ENCODE measurements at places on chromosomes 11 and 22.

- no peak for DNase-seq
Observed at GRCh38 chr11:58527429-58527828, 19.5 kb upstream of the OR5B21 start.

DNA sequence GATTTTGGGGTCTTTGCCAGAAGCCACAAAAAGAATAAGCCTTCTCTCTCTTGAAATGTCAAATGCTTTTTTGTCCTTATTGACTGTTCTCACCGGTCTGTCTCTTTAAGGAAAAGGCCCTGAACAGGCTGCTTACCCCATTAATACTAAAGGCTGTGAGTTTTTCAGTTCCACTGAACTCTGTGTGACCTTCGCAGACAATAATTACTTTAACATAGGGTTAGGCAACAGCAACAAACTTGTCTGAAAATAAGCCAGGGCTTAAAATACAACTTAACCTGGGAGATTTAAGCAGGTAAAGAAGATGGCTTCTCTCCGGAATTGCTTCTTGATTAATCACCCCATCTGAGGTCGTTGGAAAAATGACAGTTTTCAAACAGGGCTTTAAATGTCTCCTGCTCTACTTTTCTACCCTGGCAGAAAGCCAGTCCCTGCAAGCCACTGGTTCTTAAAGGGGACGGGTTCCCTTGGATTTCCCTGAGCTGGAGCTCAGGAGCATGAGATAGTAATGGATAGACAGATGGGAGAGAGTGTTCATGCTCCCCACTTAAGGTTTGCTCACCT, 69.4 kb downstream of the ARL14EP start:
- no peak for DNase-seq

- DNase-seq, result no peak
Observed at GRCh38 chr11:79086056-79086455, 354.8 kb downstream of the TENM4 start.

DNA sequence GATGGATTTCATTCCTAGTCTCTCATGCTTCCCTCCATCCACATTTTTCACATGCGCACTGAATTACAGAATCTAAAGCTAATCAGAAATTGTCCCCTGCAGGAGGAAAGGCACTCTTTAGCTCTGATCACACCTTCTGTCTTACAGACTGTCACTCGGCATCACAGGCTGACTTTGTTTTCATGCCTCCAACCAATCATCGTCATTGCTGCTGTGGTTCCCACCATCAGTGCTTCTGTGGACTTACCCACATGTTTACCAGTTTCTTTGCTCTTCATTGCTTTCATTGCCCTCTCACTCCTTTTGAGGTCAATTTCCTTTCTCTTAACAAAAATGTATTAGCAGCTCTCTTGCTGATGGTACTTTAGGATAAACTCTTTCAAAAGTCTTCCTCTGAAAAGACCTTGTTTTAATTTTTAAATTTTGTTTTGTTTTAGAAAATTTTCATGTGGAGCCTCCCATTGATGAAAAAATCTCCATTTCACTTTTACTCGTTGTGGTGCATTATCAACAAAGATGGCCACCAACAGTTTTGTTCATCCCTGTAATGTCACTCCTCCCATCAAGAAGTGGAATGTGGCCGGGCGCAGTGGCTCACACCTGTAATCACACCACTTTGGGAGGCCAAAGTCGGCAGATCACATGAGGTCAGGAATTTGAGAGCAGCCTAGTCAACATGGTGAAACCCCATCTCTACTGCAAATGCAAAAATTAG, 20.2 kb upstream of the TREH start:
- peak; percentile 55 for DNase-seq

- no peak for DNase-seq
Observed at GRCh38 chr22:47047321-47048122, 285.1 kb downstream of the TBC1D22A start.

DNA sequence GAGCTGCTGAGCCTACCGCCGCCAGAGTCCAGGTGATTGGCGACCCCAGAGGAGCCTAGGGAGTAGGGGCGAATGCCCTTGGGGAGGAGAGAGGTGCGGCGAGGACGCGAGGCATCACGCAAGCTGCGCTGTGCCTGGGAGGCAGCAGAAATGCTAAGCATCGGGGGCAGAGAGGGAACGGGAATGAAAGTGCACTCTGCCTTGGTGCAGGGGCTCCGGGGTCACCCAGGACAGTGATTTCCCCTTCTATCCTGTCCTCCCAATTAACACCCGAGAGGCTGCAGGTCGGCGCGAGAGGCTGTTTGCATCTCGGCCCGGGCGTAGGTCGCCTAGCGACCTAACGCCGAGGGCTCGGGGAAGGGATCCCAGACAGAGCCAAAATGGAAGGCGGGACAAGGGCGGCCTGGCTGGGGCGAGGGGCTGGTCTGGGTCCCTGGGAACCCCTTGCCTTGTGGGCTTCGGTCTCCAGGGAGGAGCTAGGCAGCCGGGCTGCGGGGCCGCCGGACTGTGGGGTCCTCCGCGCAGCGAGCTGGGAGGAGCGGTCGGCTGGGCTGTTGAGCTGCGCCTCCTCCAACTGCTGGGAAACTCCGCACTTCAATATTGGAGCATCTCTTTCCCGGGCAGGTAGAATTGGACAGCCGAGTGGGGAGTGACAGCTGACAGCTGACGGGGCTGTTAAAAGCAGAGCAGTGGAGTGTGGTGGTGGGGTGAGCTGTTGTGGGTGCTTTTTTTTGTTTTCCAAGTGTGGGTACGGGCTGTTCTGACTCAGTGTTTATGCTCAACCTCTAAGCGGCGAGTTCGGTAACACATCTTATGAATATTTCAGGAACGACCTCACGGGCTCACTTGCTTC, 657 bp downstream of the ELMOD1 start:
- no peak for DNase-seq

- DNase-seq, result no peak
Observed at GRCh38 chr11:12765428-12765827, 91.2 kb downstream of the TEAD1 start.

DNA sequence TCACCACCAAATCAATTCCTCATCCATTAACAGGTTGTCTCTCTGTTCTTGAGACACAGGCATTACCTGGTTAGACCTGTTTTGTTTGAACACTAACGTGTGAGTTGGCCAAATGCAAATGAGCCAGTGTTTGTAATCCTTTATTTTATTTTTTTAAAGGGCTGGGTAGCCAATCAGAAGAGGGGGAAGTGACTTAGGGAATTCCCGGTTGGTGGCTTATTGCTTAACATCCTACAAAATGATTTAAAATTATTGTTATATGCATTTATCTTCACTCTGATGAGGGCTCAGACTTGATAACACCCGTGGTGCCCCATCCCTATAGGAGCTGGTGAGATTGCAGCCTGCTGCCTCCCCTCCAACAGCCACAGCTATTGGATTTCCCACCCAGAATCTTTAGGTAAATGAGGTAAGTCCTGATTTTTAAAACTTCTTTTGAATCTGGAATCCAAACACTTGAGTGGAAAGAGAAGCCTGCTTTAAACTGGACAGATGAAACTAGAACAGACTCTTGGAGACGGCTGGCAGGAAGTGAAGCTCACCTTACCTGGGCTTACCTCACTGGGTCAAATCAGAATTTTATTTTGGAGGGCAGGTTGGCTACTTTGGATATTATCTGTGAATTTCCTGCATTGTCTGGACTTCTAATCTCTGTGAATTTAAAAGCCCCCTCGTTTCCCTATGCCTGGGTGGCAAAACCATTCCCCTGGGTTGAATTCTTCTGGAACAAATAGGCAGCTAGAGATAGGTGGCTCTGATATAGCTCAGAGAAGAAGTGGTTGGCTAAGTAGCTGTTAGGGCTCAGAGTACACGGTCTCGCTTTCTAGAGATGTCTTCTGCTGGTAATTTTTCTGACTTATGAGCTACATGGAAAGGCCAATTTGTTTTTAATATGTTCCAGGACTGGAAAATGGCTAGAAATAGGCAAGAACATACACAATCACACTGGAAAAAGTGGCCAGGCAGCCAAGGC, at the start of gene EHF:
Gene EHF, plus strand, starts transcription at position 274 of the 973 bp plus-strand sequence. CDS start 21,538 bp downstream, outside the sequence.
- no peak for DNase-seq

GRCh38 chr11:31802000-31802551, 9.0 kb downstream of the PAX6 start:
- DNase-seq, result no peak

- DNase-seq, result no peak
Observed at GRCh38 chr22:19619144-19620009, 94.9 kb upstream of the SEPTIN5 start.

DNA sequence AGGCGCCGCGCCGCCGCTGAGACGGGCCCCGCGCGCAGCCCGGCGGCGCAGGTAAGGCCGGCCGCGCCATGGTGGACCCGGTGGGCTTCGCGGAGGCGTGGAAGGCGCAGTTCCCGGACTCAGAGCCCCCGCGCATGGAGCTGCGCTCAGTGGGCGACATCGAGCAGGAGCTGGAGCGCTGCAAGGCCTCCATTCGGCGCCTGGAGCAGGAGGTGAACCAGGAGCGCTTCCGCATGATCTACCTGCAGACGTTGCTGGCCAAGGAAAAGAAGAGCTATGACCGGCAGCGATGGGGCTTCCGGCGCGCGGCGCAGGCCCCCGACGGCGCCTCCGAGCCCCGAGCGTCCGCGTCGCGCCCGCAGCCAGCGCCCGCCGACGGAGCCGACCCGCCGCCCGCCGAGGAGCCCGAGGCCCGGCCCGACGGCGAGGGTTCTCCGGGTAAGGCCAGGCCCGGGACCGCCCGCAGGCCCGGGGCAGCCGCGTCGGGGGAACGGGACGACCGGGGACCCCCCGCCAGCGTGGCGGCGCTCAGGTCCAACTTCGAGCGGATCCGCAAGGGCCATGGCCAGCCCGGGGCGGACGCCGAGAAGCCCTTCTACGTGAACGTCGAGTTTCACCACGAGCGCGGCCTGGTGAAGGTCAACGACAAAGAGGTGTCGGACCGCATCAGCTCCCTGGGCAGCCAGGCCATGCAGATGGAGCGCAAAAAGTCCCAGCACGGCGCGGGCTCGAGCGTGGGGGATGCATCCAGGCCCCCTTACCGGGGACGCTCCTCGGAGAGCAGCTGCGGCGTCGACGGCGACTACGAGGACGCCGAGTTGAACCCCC, 798 bp downstream of the BCR start:
- DNase-seq, result peak; percentile 11

- no peak for DNase-seq
Observed at GRCh38 chr11:8768625-8769333, 86.2 kb downstream of the RPL27A start.

DNA sequence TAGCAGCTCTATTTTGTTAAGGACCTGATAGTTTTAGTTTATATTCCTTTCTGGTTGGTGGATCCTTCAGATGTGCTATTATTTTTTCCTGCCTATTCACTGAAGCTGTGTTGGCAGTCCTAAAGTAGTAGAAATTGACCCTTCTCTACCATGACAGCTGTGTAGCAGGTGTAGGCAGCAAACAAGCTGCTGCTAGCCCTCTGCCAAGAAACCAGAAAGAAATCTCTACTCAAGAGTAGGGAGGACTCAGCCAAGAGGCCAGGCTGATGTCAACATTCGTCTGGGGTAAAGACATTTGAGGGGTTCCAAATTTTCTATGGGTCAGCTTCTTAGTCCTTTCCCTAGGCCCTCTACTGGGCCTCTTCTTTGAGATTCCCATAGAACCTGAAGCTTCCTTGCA, 51.2 kb downstream of the CSTF3 start:
- no peak for DNase-seq

DNA sequence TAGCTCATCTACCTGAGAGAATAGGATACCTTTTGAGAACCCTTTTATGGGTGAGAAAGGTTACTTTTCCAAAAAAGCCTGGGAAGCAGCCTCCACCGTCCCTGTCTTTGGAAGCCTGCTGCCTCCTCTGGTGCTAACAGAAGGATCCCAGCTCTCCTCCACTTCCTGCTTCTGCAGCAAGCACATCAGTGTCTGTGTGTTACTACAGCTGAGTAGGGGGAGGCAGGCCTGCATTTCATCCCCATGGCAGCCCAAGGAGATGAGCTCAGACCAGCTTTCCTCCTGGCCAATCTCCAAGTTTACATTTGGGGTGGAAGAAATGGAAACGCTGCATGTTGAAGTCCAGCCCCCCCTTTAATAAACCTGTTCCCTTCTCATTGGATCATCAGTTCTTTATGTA, 7.4 kb upstream of the CCDC34 start:
- DNase-seq, result no peak

DNA sequence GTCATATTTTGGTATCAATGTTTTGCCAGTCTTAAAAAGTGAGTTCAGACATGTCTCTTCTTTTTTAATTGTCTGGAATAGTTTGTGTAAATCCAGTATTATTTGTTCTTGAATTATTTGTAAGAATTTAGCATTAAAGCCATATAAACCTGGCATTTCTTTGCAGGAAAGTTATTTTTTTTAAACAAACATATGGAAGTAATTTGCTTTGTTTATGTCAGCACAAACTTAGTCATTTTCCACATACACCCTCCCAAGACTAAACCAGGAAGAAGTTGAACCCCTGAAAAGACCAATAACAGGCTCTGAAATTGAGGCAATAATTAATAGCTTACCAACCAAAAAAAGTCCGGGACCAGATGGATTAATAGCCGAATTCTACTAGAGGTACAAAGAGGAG, 9.1 kb upstream of the CCDC81 start:
- DNase-seq, result no peak

DNA sequence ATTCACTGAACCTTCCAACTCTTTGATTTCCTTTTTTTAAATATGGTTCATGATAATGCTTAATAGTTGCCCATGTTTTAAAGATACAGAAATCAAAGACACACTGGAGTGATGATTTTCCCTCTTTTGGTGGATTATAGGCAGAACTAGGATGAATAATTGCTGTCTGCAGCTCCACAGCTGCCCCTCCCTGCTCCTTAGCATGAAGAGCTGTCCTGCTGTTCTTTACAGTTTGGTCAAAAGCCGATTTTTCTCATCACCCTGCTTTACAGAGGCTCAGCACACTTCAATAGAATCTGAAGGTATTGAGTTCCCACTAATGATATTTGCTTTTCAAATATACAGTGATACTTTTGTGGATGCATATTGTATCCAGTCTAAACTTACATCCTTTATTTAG, 202.6 kb downstream of the AASDHPPT start:
- no peak for DNase-seq

DNA sequence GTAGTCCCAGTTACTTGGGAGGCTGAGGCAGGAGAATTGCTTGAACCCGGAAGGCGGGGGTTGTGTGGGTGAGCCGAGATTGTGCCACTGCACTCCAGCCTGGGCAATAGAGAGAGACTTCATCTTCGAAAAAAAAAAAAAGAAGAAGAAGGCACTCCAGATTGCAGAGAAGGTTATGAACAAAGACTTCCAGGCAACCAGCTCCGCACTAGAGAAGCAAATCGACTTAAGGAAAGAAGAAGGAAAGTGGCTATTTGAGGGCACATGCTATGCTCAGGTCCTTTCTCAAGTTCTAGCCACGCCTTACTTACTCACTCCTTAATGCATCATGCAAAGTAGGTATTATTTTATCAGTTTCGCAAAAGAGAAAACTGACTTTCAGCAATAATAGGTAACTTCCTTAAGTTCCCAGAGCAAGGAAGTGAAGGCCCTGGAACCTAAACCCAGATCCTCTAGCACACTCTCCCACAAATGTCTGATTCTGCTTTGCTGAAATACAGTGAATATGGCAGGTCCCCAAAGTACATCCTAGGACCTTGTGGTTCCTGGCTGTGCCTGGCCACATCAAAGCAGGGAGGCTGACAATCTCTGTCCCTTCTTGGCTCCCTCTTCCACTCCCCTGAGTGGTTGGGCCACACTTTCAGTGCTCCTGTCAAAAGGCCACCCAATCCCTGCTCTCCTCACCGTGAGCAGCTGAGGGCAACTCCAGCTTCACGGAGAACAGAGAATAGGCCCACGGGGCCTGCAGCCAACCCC, 14.2 kb downstream of the CD3E start:
- no peak for DNase-seq
